ENCODE measurements at places on chromosomes 7 and 10.

DNA sequence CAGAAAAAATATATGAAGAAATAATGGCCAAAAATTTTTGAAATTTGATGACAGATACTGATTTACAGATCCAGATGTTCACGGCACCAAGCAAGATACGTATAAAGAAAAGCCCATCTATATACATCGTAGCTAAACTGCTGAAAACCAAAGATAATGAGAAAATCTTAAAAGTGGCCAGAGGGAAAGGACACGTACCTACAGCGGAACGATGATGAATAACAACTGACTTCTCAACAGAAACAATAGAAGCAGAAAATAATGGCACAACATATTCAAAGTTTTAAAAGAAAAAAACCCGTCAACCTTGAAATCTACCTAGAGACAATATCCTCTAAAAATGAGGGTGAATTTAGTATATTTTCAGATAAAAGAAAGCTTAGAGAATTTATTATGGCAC is 31.9 kb downstream of the IL2RA start:
- DNase-seq: no peak

DNA sequence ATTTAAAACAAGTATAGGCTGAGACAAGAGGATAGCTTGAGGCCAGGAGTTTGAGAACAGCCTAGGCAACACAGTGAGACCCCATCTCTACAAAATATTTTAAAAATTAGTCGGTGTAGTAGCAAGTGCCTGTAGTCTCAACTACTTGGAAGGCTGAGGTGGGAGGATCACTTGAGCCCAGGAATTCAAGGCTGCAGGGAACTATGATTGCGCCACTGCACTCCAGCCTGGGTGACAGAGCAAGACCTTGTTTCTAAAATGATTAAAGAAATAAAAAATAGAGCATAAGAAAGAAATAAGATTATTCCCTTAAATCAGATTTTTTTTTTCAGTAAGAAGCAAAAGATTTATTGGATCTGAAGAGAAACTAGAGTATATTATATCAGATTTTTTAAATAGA is 11.7 kb downstream of the LRRC20 start:
- DNase-seq: no peak

- no peak for DNase-seq
These were observed 77.9 kb downstream of the PARD3 start for GRCh38 chr10:34736976-34737771.

DNA sequence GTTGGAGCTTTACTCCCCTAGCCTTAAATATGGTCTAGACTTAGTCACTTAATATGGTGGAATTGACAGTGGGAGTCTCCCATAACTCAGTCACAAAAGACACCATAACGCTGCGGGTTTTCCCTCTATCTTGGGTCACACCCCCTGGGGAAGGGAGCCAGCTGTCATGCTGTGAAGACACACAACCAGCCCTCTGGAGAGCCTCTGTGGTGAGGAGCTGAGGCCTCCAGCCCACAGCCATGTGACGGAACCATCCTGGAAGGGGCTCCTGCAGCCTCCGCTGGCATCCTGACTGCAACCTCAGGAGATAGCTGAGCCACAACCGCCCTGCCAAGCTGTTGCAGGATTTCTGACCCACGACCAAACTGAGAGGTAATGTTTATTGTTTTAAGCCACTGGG is 37.9 kb downstream of the PAXIP1 start:
- no peak for DNase-seq

- no peak for DNase-seq
These were observed 14.8 kb upstream of the LAMB1 start for GRCh38 chr7:108017776-108018151.

DNA sequence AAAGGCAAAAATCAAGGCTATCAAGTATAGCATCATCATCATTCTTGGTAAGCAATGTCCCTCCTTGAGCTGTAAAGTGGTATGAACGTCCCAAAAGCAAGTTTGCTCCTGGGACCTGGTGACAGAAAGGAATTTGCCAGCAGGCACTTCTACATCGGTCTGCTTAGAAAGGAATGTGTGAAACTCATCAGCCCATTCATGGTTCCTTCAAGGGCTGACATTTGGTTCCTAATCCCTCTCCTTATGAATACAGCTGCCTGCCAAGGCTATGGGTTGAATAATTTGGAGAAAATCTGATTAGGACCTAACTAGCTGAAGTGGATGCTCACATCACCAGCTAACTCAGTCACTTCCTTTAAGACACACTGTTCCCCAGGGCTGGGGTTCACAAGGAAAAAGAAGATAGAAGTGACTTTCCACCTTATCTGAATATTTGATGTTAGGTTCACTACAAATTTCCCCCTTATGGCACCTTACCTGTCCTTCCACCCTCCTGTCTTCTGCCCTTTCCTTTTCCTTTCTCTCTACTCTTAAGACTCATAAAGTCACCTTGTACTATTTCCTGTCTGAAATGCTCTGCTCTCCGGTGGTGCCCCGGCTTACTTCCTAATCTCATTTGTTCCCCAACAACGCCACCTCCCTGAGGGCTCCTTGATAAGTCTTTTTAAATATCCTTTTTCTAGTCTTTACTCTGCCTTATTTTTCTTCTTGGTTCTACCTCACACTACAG is 187.1 kb downstream of the NPSR1 start:
- DNase-seq: no peak

GRCh38 chr10:97069026-97069425 is 116.7 kb downstream of the SLIT1 start:
- DNase-seq: no peak

DNA sequence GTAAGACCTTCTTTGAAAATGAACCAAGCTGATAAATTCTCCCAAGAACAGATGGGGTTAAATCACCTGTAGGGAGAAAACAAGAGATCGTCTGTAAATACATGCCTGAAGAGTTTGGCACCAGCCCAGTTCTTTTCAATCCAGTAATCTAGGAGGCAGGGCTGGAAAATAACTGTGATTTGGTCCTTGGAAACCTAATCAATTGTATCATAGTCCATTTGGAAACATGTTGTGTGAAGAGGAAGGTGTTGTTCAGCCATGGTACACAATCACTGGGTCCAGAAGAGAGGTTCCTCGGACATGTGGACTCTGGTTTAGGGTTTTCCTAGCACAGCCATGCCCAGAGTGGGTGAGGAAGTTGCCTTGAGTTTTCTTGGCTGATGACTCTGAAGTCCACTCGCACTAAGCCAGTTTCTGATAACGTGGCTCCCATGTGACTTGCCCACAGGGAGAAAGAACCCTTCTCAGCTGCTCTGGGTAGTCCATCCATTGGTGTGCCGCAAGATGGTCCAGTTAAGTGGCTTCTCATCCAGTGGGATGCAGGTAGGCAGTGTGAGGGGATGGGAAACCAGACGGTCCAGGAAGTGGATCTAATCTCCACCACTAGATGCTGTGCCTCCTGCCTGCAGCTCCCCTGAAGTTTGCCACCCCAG is 5.1 kb downstream of the BLNK start:
- DNase-seq: no peak

GRCh38 chr7:87032604-87033339 is 26.7 kb downstream of the ELAPOR2 start:
- no peak for DNase-seq
